ENCODE measurements at places on chromosomes 13 and 19.
A peak's percentile ranks its signal among the peaks of the same experiment; 100 is the strongest.

DNA sequence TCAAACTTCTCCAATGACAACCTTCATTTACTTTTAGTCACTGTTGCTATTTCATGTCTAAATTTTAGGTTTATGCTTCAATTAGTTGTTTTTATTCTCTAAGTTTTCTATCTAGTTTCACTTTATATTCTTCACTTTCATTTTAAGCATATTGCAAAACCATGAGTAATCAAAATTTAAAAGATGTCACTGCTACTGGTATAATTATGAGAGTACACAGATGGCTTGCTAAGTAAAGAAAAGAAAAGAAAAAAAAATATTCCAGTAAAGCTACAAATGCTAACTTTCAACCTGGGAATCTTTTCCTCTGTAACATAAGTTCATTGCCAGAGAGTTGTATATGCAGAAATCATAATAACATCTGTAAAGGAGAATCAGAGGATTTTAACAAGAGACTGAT lies 1624.7 kb downstream of the PCDH9 start:
- DNase-seq: no peak

DNA sequence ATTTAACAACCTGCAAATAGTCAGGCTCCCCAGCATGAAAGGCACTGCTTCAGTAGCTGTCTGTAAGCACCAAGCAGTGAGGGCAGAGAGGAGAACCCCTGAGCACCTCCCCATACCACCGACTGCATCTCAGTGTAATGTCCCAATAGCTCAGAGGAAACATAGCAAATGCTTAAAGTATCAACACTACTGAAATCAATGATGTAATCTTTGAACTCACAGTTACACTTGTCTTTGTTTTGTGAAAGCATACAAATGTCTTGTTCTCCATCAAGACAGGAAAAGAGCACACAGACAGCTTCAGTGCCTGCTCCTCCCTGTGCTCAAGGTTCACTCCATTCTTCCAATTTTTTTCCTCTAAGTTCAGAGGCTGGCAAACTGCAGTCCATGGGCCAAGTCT lies 94.7 kb downstream of the IRS2 start:
- DNase-seq: no peak

DNA sequence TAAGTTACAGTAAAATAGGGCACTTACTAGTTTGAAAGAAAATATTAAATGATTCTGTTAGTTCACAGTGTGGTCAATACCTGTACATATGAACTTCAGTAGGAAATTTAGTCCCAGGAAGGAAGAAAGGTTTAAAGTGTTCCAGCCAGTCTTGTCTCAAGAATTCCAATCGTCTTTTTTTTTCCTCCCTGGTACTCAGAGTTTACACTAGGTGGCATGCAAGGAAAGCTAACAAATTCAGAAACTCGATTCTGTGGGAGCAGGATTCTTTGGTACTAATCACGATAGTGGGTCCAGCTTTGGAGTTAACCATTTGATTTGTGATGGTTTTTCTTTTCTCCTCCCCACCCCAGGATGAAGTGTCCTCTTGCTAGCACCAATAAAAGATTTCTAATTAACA lies 43.6 kb downstream of the POLR1D start:
- DNase-seq: no peak

- DNase-seq: no peak
These were observed 15.5 kb upstream of the OLFM4 start for GRCh38 chr13:53013113-53013512.

- no peak for DNase-seq
These were observed 41.6 kb upstream of the SPRY2 start for GRCh38 chr13:80382576-80382975.

DNA sequence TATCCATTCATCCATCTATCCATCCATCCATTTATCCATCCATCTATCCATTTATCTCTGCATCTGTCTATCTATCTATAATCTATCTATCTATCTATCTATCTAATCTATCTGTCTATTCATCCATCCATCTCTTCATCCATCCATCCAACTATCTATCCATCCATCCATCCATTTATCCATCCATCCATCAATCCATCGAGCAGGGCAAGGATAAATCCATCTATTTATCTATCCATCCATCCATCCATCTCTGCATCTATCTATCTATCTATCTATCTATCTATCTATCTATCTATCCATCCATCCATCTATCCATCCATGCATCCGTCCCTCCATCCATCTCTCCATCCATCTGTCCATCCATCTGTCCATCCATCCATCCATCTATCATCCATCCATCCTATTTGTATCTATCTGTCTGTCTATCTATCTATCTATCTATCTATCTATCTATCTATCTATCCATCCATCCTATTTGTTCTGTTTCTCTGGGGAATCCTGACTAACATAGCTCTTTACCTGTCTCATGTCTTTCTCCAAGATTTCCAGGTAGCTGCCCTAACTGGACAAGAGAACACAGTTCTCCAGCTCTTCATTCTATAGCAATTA lies 198.1 kb downstream of the FOXO1 start:
- no peak for DNase-seq

GRCh38 chr19:14450168-14450874 lies 17.2 kb downstream of the PKN1 start:
- DNase-seq: peak; percentile 65

DNA sequence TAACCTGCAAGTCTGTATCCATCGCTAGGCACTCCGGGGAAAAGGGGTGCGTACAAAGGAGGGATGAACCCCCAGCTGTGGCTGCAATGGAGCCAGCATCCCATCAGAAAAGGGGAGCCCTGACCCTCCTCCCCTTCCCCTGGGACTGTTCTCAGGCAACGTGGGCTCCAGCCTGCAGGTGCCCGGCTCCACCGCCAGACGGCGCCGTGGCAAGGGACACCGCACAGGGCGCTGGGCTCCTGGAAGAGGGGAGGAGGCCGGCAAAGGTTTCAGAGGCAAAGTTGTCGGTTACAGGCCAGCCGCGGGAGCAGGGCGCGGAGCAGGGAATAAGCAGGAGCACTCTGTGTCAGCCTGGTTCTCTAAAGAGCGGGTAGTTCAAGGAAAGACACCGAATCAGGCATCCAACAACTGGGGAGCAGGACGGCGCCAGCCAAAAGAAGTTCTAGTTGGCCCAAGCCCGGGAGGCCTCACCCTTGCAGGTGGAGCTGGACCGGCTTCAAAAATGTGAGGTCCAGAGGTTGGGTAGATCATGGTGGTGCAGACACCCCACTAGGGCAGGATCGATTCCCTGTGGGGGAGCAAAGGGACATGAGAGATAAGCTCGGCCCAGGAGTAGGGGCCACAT lies 53.0 kb upstream of the ATP12A start:
- DNase-seq: peak; percentile 67

DNA sequence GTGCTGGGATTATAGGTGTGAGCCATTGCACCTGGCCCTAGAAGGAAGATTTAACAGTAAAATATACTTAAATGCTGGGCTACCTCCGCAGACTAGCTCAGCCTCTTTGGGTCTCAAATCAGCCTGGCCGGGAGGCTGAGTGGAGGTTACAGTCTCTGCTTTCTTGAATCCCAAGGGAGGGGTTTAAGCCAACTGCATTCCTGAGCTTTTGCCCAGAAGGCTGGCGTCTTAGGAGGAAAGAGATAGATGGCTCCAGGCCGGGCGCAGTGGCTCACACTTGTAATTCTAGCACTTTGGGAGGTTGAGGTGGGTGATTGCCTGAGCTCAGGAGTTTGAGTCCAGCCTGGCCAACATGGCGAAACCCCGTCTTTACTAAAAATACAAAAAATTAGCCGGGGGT lies 623 bp upstream of the C5AR1 start:
- peak; percentile 34 for DNase-seq

DNA sequence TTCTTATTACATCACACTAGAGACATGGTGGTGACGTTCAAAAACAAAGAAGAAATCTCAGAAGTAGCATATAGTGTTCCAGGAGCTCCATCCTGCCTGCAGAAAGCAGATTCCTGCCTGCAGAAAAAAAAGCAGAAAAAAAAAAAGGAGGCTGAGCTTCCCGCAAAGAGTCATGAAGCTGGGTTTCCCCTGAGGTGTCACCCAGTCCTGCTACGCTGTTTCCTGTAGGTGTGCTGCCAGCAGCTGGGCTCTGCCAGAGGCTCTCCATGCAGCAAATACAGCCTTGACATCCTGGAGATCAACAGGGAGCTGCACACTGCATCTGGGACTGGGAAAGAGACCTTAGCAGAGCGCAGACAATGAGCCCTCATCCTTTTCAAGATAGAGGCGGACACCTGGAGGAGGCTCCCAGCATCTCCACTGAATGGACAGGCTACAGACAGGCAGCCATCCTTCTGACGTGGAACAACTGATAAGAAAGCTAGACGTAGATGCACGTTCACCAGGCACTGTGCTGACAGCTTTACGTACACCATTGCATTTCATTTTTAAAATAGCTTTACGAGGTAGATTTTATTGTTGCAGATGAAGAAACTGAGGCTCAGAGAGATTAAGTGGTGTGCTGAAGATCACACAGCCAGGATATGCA lies 350.9 kb downstream of the FOXO1 start:
- DNase-seq: no peak

GRCh38 chr13:100694722-100695508 lies 20.3 kb upstream of the TMTC4 start:
- DNase-seq: peak; percentile 76

DNA sequence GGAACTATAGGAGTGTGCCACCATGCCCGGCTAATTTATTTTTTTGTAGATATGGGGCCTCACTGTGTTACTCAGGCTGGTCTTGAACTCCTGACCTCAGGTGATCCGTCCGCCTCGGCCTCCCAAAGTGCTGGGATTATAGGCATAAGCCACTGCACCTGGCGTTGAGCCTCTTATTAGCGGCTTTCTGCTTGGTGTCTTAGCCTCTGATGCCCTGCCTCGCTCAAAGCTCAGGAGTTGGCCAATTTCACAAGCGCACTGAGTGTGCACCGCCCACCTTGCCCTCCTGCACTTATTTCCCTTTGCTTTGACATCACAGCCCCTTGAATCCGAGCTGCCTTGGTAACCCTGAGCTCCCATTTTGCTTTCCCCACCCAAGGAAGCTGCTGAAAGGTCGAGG lies 10.1 kb downstream of the YIPF2 start:
- no peak for DNase-seq

DNA sequence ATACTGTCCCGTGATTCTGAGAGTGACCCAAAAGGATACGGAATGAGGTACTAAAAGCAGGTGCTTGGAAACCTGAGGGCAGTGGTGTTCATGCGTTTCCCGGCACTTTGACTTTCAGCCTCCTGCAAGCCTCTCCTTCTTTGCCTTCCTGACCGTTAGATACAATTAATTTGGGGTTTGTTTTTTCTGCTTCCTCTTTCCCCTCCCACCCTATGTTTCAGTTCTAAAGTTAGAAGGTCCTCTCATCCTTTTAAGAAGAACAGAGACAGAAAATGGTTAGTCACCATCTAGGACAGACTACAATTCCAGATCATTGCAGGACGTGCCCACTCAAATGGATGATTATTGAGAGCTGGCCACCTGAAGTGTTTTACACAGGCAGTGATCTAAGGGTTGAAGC lies 1.8 kb upstream of the LILRB4 start:
- no peak for DNase-seq

- DNase-seq: peak; percentile 5
These were observed 56.1 kb downstream of the MAP4K1 start for GRCh38 chr19:38561658-38562057.

DNA sequence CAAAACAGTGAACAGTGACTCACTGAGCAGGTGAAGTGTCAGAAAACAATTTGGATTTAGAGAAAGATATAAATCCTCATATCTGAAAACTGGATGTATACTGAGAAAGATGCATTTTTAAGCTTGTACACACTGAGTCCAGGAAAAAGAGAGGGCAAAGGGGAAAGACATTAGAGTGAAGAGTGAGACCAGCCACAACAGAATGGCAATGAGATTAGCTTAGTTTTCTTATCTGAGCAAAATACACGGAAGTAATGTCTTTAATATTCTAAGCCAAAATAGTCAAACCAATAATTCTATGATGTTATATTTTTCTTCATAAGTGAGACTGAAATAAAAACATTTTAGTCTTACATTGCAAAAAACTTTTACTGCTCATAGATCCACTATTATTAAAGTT lies 236.0 kb downstream of the SLITRK5 start:
- DNase-seq: no peak

- no peak for DNase-seq
These were observed 42.1 kb downstream of the PTPRS start for GRCh38 chr19:5298471-5298901.

DNA sequence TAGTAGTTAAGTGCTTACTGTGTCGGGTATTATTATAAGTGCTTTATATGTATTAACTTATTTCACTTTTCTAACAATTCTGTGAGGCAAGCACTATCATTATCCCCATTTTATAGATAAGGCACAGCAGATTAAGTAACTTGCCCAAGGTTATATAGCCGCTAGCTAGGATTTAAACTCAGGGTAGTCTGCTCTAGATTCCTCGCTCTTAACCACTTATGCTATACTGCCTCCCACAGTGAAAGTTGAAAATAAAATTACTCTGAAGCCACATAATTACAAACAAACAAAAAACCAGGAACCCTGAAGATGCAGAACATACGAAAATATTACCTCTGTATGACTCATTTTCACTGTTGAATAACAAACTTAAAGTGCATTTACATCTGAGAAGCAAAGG lies 3.9 kb downstream of the TEX30 start:
- DNase-seq: no peak

GRCh38 chr19:10946958-10947657 lies 13.7 kb upstream of the SMARCA4 start:
- DNase-seq: peak; percentile 35

DNA sequence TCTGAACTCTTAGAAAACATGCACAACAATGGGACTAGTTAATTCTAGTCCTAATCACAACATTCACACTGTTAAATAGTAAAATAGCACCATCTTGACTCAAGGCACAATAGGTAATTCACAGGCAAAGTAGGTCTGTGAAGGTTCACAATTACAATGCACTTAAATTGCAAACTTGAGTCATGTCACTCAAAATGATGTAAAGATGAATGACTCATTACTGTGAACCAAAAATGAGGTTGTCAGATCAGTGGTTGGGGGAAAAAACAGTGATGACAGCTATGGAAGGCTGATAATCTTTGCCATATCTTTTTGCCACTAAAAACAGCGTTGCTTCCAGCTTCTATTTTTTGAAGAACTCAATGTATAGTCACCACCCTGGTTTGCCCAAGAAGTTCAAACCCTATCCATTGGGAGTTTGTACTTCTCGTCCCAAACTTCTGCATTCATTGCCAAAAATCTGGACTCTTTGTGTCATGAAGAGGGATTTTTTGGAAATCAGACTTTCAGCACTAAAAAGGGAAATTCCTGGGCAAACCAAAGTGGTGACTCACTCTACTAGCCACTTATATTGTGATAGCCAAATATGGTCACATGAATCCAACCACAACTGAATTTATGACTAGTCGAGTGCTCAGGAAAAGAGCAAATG lies 200.9 kb upstream of the TMTC4 start:
- DNase-seq: peak; percentile 79

GRCh38 chr19:51025809-51026553 lies 435 bp downstream of the KLK11 start:
- DNase-seq: no peak

GRCh38 chr13:67043901-67044300 lies 186.2 kb downstream of the PCDH9 start:
- no peak for DNase-seq

GRCh38 chr13:21385710-21386109 lies 73.4 kb downstream of the ZDHHC20 start:
- DNase-seq: no peak

All from AG20443 (cell line).